C1 segment of cervical spinal cord (tissue), 14 donors: ENCODE measurements at places on chromosomes 7 and 10.

DNA sequence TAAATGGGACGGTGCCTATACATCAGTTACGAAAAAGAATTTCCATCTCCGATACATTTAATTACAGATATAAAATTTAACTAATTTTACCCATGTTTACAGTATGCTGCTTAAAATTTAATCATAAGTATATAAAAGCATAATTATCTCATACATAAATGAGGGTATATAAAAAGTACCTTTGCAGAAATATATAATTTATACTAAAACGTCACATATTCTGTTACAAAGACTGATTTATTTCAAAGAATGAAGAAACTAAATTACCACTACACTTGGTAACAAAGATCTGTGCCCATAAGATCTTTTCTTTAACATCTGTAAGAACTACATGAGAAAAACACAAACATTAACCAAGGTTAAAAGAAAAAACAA is 2.8 kb downstream of the DOCK4 start:
- DNase-seq, result no peak

- DNase-seq, result no peak
Observed at GRCh38 chr7:44292876-44293560, 32.4 kb downstream of the CAMK2B start.

GRCh38 chr10:30396293-30396692 is 37.7 kb upstream of the MAP3K8 start:
- DNase-seq, result no peak

GRCh38 chr10:127715782-127716378 is 21.1 kb upstream of the FOXI2 start:
- no peak for DNase-seq

DNA sequence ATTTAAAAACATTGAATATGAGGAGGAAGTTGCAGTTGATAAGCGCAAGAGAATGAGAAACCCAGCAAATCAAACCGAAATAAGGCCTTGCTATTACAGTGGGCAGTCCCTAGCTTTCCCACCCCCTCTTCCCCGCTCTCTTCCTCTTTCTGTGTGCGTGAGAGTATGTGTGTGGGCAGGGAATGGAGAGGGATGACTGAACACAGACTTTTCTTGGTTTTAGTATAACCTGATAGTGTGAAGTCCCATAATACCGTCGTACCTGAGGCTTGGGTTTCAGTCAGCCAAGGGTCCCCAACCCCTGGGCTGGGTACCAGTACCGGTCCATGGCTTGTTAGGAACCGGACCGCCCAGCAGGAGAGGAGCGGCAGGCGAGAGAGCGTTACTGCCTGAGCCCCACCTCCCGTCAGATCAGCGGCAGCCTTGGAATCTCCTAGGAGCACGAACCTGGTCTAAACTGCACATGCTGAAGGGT is 255.3 kb downstream of the CELF2 start:
- DNase-seq, result no peak

GRCh38 chr7:31214751-31215150 is 125.8 kb downstream of the NEUROD6 start:
- no peak for DNase-seq

DNA sequence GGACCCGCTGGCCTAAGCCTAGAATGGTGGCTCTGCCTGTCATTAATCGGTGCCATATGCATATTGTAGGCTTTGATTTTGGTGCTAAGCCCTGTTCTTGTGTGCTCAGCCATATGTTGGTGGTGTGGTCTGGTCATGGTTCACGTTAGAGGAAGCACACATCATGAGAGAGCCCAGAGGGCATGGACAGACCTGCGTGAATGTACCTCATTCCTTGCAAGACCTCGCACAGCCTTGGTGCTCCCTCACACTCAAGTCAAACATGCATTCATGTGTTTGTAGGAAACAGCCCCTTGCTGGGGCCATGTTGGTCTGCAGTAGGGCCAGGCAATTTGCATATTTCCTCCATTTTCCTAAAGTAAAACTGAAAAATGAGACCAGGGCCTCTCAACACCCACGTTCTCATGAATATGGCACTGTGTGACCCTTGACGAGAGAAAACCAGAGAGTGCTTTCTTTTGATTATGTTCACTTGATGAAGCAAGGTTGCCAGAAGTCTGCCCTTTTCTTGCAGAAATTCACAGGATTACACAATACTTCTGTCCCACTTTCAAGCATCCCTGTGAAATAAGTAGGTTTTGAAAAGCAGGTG is 268.7 kb downstream of the CELF2 start:
- no peak for DNase-seq

DNA sequence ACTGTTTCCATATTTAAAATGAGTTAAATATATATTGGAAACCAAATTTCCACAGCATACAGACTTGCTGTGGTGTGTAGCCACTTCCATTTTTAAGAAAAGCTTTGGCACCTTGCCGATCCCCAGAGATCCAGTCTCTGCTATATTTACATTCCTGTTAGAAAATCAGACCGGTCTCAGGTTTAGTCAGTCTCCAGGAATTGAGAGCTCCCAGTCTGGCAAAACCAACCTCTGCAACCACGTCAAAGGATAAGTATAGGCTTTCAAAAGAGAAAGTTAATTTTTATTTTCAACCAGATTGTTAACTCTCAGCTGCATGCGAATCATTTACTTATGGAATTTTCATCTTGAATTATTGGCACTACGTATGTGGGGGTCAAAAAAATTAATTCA is 28.2 kb downstream of the PUS7 start:
- no peak for DNase-seq

DNA sequence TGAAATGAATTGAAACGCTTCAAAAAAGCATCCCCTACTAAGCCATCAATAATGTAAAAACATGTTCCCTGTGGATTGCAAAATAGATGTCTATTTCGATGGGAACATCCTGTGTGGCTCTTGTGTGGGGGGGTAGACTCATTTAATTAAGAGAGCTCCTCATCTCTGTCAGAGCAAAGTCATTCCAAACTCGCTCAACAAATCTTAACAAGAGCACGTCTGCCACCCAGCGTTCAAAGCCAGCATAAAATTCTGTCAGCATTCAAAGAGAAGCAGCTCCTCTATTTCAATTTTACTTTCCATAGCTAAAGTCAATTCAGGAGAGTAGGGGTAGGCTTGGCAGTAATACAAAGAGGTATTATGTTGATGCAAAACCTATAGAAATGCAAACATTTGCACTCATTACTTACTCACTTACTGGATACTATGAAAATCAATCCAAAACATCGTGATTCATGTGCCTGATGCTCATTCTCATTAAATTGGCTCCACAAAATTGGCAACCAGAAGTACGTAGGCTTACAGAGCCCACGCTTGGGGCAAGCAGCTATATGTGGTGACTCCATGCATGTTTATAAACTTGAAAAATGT is 114.9 kb downstream of the IPMK start:
- DNase-seq, result no peak

- no peak for DNase-seq
Observed at GRCh38 chr7:82778021-82778420, 334.4 kb upstream of the CACNA2D1 start.

- DNase-seq, result no peak
Observed at GRCh38 chr7:103076764-103077163, 1.8 kb downstream of the ARMC10 start.

GRCh38 chr7:50962962-50963374 is 180.3 kb upstream of the GRB10 start:
- DNase-seq, result no peak

DNA sequence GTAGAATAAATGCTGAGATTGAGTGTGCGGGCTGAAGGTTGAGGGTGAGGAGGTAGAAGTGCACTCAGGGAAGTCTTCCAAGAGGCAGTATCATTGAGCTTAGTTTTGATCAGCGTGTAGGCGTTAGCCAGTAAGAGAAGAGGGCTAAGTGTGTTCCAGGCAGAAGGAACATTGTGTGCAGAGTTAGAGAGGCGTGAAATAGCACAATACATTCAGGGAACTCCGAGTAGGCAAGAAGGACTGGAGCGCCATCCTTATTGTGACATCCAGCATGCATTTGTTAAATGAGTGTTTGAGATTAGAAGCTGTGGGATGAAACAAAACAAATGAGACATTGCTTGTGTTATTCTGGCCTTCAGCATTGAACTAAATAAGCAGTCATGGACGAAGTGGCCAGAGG is 140.9 kb upstream of the MKLN1 start:
- no peak for DNase-seq

DNA sequence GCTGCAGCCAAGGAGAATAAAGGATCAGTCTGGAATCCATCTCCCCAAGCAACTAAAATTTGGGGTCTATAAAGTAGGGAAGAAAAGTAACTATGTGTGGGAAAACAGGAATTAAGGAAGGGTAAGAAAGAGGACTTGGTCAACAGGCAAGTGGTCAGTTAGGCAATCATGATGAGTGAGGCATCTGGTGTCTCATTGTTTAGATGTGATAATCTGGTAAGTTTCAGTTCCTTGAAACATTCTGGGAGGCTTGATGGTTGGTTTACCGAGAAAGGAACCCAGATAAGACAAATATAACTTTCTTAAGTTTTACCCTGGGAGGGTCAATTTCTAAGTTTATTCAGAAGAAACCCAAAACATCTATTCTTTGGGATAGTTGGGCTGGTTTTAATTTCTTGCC is 22.3 kb downstream of the HYAL4 start:
- no peak for DNase-seq

DNA sequence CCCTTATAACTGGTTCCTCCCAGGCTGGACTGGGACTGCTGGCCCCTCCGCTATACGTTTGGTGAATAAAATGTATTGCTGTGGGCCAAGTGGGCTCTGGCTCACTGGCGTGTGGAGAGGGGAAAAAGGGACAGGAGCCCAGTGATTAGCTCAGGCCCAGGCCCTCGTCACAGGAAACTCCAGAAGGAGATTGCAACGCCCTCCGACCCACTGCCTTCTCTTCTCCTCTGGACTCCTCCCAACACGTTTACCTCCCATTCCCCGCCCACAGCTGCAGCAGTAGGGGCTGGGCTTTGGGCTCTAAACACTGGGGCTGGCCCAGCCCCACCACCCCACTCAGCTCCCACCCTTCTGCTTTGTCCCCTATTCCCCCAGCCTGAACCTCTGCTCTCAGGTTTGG is 173.9 kb downstream of the NEURL1 start:
- no peak for DNase-seq

DNA sequence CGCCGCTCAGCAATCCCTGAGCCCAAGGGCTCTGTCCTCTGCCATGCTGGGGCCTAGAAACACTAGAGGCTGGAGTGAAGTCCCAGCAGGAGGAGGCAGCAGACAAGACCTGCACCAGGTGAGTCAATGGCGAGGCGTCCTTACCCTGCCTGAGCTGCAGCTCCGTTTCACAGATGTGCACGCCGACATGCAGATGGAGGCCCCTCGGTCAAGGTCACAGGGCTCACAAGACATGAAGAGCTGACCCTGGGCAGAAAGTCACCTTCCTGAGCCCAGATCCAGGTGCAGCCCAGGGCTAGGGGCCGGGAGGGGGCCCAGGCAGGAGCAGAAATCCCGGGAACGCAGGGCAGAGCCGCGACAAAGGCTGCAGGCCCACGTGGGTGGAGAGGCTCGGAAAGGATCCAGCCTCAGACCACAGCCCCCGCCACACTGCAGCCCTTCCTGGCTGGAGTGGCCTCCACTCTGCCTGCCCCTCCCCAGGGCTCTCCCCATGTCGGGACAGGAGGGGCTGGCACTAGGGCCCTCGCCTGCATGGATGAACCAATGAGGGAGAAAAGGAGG is 23.8 kb downstream of the PDGFA start:
- no peak for DNase-seq

DNA sequence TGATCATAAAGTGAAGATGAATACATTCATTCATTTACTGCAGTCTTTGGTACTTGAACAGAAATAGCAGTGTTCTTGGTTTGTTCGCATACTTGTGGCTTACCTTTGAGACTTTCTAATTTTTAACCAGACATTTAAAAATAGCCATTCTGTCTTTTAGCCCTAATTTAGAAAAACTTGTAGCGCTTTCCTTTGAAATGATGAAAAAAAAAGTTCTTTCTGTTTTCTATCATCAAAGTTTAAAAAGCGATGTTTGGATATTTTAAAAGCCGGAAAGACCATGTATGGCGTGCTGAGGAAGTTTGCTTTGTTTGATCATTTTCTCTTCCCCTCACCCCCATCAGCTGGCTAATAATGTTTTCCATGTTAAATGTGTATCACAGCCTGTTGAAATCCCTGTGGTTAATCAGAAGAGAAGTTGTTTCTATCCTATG is 116.3 kb downstream of the CUX1 start:
- no peak for DNase-seq

DNA sequence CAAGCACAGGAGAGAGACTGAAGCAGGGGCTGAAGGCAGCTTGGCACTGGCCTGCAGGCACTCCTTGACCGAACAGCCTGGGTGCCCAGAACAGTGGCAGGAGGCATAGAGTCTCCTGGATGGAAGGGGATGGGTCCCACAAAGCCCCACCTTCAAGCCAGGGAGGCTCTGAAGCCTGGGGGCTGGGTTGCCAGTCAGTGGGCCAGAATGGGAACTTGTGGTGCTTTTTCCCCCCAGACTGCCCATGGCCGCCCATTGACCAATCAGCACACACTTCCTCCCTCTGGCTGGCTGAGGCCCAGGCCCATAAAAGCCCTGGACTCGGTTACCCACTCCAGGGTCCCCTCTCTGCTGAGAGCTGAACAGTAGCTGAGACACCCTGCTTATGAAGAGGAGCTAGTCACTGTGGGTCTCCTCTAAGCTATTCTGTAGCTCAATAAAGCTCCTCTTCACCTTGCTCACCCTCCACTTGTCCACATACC is 109.6 kb downstream of the ELAPOR2 start:
- no peak for DNase-seq

DNA sequence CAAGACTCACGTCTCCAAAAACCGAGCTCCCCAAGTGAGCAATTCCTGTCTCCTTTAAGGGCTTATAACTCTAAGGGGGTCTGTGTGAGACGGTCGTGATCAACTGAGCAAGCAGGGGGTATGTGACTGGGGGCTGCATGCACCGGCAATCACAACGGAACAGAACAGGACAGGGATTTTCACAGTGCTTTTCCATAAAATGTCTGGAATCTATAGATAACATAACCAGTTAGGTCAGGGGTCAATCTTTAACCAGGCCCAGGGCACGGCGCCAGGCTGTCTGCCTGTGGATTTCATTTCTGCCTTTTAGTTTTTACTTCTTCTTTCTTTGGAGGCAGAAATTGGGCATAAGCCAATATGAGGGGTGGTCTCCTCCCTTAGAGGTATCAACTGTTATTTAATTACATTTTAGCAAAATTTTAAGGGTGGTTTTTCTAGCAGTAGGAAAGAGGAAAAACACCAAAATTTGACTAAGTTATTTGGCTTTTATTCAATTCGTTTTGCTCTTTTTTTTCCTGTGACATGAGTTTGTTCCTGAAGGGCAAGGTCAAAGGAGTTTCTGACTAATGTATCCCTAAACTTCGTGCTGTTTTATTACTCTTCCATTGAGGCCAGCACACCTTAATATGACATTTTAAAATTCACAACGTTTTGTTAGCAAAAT is 121.4 kb upstream of the SEC61G start:
- no peak for DNase-seq

GRCh38 chr10:133384071-133384470 is 5.0 kb downstream of the PAOX start:
- DNase-seq, result no peak
